ENCODE measurements at places on chromosomes 12 and 14. TPM values are rescaled to one million over a fixed set of nuclear protein-coding genes. Genes with fewer than 3 reads are reported as not detected.

The CBLN3 gene
- total RNA-seq, result 1.8 TPM

- DNase-seq, result no peak
Observed at GRCh38 chr12:2765052-2765451, 29.7 kb upstream of the FKBP4 start.

DNA sequence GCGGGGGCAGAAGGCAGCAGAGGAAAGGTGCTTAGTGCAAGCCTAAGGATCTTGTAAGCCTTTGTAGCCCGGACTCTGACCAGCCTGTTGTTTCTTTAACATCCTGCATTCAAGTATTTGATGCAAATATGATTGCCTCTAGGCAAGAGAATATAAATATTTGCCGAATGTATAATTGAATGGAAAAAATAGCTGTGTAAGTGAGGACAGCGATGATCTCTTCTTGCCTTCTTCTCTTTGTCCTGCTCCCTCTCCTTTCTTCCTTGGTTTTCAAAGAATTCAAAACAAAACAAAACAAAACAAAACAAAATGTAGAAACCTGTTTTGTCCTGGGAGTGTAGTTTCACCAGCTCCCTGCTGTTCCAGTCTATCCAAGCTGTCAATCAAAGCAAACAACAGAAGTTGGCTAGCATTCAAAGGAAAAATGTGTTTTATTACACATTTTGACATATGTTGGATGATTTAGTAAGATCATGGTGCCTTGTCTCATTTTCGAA is 74.9 kb upstream of the CPM start:
- no peak for DNase-seq

DNA sequence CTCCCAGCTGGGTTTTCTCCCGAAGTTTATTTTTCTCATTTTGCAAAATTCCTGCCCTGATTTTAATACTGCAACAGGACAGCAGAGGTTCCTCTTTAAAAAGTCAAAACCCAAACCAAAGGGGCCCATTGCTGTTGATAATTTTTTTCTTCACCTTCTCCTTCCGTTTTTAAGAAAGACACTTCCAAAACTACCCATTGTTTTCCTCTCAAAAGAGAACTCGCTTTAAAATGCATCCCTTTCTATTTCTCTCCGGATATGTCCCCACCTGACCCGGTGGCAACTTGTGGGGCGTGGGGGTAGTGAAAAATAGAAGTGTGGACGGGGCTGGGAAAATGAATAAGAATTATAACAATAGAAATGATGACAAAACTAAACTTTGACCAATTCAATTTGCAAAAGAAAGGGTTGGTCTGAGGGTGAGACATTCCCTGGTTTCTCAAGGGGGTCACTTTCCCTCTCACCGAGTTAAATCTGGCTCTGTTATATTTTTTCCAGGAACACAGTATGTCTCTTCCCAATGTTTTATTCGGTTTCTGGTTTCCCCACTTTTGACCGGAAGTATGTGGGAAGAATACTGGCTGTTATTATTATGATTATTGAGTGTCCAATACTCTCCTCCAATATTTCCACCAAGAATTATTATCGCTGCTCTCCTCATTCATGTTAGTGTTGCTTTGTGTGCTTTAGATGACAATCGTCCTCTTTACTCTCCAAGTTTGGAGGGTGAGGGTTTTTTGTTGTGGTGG is 4.1 kb upstream of the TBX5 start:
- no peak for DNase-seq

DNA sequence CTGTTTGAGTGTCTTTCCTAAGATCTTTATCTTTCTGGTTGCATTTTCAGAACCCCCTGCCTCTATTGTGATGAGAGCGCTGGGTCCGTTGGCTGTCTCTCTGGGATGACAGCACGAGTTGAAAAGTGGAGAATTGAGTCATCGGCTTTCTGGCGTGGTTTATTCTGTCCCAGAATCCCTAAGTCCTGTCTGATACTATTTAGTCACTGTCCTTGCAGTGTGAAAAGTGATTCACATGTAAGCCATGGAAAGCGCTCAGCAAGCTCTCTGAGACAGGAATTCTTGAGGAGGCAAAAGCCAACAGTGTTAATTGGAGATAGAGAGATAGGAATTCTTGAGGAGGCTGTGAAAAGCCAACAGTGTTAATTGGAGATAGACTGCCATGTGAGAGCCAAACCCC is 121.7 kb downstream of the CHST11 start:
- no peak for DNase-seq

DNA sequence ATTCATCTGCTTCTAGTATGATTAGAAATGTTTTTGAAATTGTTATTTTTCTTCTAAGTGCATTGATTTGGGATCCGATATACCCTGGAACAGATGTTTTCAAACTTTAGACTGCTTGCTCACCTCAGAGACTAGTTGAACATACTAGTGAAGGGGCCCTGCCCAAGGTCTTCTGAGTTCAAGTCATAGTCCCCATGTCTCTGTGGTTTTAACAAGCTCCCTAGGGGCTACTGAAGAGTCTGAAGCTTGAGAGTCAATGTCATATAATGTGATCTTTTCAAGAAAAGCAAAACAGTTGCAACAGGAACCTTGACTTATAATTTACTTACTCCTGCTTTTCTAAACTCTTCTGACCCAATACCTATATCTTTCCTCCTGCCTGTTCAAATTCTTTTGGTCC is 7.5 kb upstream of the UBE2N start:
- no peak for DNase-seq

DNA sequence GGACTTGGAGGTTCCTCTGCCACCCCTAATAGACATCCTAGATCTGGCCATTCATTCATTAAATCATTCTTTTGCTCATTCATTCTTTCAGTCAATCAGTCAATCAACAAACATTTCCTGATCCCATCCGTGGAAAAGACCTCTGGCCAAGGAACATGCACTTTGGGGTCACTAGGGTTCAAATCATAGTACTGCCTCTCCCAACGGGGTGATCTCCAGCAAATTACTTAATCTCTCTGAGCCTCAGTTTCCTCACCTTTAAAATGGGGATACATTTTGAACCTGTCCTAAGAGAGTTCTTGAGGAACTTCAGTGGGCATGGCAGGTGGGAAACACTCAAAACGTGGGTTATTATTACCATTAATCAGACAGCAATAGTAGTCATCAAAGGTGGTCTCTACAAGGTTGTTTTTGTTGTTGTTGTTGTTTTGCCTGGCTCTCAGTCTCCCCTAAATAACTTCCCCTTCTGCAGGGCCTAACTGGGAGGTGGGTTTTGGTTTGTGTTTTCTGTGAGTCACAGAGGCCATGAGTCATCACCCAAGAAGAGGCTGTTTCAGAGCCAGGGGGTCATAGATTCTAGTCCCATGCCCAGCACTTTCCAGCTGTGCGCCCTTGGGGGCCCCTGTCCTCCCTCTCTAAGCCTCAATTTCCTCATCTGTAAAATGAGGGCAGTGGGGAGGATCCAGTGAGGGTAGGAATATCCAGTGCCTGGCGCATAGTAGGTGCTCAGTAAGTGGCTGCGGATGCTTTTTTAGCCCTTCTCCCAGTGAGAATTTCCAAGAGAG is 16.9 kb upstream of the FAM222A start:
- DNase-seq, result no peak

- no peak for DNase-seq
Observed at GRCh38 chr12:57435293-57435692, 709 bp downstream of the INHBC start.

- DNase-seq, result no peak
Observed at GRCh38 chr14:104451474-104451873, 128.1 kb upstream of the C14orf180 start.

DNA sequence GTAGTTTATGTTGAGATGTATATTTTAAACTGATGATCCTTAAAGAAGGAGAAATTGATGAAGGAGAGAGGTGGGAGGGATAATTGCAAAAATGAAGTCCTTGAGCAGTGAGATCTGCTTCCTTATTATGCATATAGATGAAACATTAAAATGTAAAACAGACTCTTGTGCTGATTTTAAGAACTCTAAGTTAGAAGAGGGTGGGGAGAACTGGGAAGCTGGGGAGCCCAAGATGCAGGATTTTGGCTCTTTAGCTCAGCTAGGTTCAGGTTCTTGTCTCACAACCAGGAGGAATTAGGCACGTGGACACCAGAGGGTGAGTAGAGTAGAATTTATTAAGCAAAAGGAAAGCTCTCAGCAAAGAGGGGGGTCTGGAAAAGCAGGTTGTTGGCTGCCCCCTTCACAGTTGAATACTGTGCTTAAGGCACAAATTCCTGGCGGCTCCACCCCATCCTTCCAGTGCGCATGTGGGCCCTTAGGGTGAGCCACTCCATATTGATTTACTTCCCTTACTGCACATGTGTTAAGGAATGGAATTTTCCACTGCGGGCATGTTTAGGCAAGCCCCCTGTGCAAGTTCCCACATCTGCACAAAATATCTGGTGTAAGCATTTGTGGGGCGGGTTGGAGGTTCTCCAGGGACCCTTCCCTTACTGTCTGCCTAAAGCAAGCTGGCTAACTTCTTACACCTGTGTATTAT is 141.9 kb downstream of the BICD1 start:
- no peak for DNase-seq
